Skeletal muscle cell (primary cell): ENCODE measurements at places on chromosomes 2 and 18.
A peak's percentile ranks its signal among the peaks of the same experiment; 100 is the strongest.

- no peak for DNase-seq
Observed at GRCh38 chr2:240957656-240958365, 40.6 kb upstream of the SNED1 start.

GRCh38 chr2:50627505-50627904 is 404.4 kb downstream of the NRXN1 start:
- no peak for DNase-seq

DNA sequence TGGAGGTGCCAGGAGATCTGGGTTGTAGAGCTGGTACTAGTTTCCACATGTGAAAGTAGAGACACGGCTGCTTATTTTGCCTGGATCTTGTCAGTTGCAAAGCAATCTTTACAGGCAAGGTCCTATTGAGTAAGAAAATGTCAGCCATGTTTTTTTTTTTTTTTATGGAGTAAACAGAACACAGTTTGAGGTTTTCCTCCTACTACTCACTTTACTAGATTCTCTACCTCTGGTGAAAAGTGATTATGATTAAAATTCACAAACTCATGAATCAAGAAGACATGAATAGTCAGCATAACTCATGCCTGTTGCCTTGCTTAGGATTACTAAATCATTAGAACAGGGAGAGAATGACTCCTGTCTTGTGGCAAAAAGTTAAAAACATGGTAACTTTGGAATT is 70.1 kb upstream of the PNPT1 start:
- DNase-seq = no peak

- no peak for DNase-seq
Observed at GRCh38 chr2:163552758-163553157, 183.1 kb downstream of the FIGN start.

DNA sequence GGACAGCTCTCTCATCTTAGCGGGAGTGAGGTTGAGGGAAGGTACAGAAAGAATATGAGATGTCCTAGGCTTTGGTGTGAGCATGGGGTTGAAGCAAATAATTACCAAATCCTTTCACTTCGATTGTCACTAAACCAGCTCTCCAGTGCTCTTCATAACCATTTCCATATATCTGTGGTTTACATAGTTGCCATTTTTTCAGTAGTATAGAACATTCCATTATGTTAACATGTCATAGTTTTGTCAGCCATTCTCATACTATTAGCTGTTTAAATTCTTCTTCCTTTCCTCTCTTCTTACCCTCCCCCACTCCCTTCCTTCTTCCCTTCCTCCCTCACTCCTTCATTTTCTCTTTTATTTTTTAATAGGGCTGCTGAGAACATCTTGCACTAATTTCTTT is 205.9 kb downstream of the BABAM2 start:
- DNase-seq = no peak

DNA sequence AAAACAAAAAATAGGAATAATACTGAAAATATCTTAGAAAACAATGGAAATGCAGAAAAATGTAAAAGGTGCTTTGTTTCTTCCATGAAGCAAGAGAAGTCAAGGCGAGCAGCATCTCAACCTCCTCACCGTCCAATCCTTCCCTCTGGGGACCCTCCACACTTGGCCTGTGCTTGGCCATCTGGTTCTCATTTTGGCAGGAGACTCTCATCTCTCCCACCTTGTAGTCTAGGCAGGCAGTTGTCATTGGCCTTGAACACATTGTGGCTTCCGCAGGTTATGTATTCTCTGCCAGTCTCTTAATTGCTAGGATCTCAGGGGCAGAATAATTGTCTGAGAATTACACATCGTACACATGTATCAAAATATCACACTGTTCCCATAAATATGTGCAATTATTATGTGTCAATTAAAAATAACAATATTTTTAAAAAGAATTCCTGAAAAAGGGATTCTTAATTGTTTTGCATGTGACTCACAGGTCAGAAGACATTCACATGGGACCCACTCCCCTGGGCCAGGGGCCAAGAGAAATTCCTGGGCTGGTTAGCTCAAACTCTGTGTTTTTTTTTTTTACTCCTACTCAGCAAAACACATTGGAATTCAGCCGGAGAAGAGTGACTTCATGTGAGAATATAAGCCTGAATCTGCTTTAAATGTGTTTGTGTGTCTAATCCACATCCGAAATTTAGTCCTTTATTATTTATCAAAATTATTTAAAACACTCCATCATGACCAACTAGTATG is 14.0 kb upstream of the ANKRD62 start:
- peak; percentile 58 for DNase-seq

DNA sequence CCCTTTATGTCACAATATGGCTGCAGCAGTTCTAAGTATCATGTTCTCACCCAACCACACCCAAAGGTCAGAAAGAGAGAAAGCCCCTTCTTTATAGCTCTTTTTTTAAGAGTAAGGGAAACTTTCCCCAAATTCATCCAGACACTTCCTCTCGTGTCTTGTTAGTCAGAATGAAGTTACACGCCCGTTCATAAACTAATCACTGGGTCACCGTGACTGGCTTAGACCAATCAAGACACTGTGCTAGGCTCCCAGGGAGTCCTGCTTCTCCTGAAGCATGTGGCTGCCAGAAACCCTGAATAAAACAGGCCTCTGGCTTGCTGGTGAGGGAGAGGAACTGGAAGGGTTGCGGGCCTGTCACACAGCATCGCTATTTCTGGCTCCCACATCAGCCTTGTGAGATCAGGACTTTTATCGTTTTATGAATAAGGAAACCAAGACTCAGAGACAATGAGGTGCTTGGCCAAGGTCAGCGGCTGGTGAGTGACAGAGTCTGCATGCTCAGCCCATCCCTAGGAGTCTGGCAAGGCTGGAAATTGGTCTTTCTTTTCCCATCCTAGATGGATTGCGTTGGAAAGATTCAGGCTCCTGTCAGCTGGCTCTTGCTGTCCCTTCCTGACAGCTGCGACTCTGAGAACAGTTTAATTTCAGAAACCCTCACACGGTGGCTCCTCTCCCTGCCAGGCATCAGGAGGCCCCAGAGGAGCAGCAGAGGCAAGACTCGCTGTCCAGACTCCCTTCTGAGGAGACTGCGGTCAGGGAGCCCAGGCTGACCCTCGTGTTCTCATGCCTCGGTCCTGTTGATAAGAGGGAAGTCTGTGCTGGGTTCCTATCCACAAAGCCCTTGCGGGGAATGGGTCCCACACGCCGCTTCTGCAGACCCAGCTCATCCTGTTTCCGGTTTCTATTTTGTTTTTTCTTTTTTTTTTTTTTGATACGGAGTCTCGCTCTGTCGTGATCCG is 104.5 kb upstream of the TAF1B start:
- no peak for DNase-seq

GRCh38 chr2:190882856-190883582 is 2.4 kb downstream of the GLS start:
- no peak for DNase-seq

- peak; percentile 88 for DNase-seq
Observed at GRCh38 chr2:226185616-226186211, 613.9 kb downstream of the IRS1 start.

GRCh38 chr2:142865924-142866323 is 11.5 kb upstream of the KYNU start:
- DNase-seq = no peak

GRCh38 chr2:231161877-231162329 is 36.5 kb upstream of the ARMC9 start:
- DNase-seq = peak; percentile 98

DNA sequence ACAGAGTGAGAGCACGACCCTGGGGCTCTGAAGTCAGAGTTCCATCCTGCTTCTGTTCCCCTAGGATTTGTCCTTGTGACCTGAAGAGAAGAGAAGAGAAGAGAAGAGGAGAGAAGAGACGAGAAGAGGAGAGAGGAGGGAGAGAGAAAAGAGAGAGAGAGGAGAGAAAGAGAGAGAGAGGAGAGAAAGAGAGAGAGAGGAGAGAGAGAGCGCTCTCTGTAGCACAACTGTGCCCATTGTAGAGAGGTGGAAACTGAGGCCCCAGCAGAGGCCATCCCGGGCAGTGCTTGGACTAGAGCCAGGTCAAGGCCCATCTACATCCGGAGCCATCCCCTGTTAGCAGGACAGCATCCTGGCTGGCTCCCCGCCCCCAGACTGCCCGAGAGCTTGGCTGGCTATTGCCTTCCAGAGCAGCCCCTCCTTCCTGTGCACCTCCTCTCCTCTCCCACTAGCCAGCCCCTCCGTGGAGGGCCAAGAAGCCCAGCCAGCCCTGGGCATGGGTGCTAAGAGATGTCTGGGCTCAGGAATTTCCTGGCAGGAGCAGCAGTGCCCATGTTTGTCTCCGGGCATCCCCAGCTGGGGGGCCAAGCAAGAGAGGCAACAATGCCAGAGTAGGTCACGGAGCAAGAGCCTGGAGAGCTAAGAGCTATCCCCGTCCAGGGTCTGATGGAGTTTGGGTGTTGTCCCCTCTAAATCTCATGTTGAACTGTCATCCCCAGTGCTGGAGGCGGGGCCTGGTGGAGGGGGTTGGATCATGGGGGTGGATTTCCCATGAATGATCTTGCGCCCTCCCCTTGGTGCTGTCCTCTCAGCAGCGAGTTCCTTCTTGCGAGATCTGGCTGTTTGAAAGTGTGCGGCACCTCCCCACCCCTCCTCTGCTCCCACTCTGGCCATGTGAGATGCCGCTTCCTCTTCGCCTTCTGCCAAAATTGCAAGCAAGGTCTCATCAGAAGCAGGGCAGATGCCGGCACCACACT is 18.2 kb upstream of the GPR55 start:
- no peak for DNase-seq

GRCh38 chr18:43524260-43524659 is 247.0 kb upstream of the SYT4 start:
- DNase-seq = no peak

- no peak for DNase-seq
Observed at GRCh38 chr2:72350852-72351251, 203.2 kb upstream of the CYP26B1 start.

DNA sequence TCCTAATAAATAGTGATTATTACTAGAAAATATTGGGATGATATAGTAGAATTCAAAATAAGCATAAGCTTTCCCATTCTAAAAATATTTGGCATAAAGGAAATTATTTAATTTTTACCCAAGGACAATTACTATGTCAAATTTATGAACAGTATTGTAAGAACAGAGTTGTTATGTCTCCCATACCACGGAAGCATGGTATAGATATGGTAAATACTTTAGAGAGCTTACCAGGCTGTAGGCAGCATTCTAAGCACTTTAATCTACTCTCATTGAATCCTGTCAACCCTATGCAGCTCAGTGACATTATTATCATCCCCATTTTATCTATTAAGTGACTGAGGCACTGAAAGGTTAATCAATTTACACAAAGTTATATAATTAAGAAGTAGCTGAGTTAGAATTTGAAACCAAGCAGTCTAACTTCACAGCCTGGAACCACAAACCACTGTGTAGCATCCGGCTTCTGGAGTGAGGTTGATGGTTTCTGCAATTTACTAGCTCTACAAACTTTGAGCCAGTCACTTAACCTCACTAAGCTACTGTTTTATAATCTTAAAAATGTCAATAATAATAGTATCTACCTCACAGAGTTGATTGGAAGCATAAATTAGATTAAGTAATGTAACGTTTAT is 323.7 kb downstream of the ARHGAP15 start:
- no peak for DNase-seq

DNA sequence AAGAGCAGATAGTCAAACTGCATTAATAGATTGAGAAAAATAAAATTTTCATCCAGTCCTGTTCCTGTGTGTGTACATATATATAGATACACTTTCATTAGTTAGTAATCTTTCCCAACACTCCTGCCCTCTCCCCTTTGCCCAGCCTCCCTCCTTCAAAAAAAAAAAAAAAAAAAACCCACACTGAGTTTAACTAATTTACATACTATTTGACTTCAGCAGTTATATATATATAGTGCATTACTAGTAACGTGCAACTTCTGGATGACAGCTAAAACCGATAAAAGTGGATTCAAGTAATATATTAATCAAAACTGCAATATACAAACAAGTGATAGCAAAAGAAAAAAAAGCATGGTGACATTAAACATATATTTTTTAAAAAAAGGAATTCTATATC is 1.4 kb downstream of the FIGN start:
- DNase-seq = no peak

- no peak for DNase-seq
Observed at GRCh38 chr2:236603361-236604015, 33.9 kb downstream of the ACKR3 start.

DNA sequence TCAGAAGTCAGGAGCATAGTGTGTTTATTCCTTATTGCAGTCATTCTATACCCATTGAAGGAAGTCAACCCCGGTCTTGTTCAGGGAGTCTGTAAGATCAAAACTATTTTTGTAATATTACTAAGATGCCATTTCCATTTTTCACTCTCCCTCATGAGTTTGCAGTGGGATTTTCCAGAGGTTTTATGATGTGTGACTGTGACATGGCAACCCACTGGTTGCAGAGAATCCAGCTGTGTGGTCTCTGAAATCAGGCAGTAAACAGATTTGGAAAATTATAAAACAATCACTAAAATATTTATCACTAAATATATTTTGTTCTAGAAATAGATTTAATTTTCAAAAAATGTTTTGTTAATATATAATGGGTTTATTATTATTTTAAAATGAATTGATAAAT is 38.1 kb downstream of the DLGAP1 start:
- DNase-seq = no peak

GRCh38 chr2:85314884-85315242 is 12.9 kb downstream of the TGOLN2 start:
- no peak for DNase-seq

GRCh38 chr2:45261746-45262145 is 252.5 kb upstream of the SIX2 start:
- DNase-seq = no peak

- DNase-seq = no peak
Observed at GRCh38 chr18:58611395-58612131, 17.3 kb downstream of the ALPK2 start.

- DNase-seq = no peak
Observed at GRCh38 chr2:206083602-206084438, 2.2 kb downstream of the INO80D start.

- no peak for DNase-seq
Observed at GRCh38 chr2:10500601-10501361, 52.7 kb upstream of the ODC1 start.

GRCh38 chr2:175048275-175048674 is 43.1 kb upstream of the CHN1 start:
- no peak for DNase-seq

- peak; percentile 13 for DNase-seq
Observed at GRCh38 chr2:29628108-29628745, 293.2 kb downstream of the ALK start.

- peak; percentile 81 for DNase-seq
Observed at GRCh38 chr2:188788621-188789020, 185.6 kb upstream of the COL3A1 start.

DNA sequence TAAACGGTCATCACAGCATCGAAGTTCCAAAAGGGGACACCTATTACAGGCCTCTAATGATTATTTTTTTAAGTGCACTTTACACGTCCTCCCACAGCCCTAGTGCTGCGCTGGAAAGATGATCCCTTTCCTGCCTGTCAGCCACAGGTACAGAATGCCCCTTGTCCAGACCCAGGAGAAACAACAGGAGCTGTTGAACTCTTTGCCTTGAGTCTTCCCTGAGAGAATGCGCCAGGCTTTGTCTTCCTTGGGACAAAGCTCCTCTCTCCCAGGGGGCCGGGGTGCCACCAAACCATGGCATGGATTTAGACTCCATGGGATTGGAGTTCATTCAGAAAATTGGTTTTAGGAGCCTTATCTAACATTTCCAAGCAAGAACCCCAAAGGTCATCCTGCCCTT is 319.0 kb upstream of the SOX11 start:
- DNase-seq = no peak
